Neural progenitor cell (in vitro differentiated cells): ENCODE measurements at places on chromosomes 6 and 20. TPM values are rescaled to one million over a fixed set of nuclear protein-coding genes. Genes with fewer than 3 reads are reported as not detected.

Gene GGTLC1
- total RNA-seq: not detected in 2 replicates

Gene MYBL2
- 28.8 and 62.5 TPM in 2 replicates for total RNA-seq

Gene EPM2A
- 7.1 and 9.6 TPM in 2 replicates for total RNA-seq

Gene MLIP
- not detected in 2 replicates for total RNA-seq

DNA sequence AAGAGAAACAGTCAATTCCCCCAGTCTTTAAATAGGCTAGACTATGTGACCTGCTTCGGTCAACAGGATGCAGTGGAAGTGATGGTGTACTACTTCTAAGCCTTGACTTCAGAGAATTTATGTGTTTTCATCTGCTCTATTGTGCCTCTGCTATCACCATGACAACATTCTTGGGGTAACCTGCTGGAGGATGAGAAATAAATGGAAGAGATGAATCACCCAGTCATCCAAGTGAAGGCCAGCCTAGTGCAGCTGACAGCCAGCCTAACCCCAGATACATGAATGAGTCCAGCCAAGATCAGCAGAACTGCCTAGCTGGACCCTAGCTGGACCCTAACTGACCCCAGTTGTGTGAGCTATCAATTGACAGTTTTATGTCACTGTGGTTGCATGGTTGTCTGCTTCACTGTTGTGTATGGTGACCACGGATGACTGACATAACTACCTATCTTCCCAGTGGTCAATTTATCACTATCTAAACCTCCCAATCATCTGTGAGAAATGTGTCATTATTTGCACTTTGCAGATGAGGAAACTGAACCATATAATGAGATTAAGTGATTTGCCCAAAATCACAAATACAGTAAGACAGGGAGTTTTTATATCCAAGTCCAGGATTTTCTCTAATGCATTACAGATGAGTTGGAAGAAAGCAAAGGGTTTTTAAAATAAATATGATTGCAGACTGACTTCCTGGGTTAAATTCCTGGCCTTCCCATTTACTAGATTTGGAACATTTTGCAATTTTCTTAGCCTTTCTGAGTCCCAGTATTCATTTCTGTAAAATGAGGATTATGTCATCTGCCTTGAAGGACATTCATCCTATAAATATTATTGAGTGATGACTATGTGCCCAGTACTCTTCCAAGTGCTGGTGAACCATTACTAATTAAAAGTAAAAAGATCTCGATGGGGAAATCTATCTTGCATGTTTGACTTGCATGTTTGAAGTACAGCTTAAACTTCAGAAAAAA lies 136.4 kb upstream of the PLCB4 start:
- H3K27me3 ChIP-seq: no peaks in the 10 kb centered on the region
- no peak for DNase-seq
- H3K27ac ChIP-seq: no peak overlapping the region
- peaks cover 18% of the 10 kb centered on the region for H3K4me1 ChIP-seq
- H3K4me3 ChIP-seq: no peak overlapping the region
- H3K36me3 ChIP-seq: no peaks in the 10 kb centered on the region

GRCh38 chr6:42694586-42694985 lies 27.8 kb downstream of the PRPH2 start:
- H3K36me3 ChIP-seq: no peaks in the 10 kb centered on the region
- no peak for DNase-seq
- no peak overlapping the region for H3K27ac ChIP-seq
- no peaks in the 10 kb centered on the region for H3K27me3 ChIP-seq
- no peak overlapping the region for H3K4me3 ChIP-seq

GRCh38 chr6:113065611-113066010 lies 718.5 kb downstream of the RFPL4B start:
- no peak overlapping the region for H3K27ac ChIP-seq
- H3K4me3 ChIP-seq: no peak overlapping the region
- no peaks in the 10 kb centered on the region for H3K36me3 ChIP-seq
- peak; percentile 11 for DNase-seq

DNA sequence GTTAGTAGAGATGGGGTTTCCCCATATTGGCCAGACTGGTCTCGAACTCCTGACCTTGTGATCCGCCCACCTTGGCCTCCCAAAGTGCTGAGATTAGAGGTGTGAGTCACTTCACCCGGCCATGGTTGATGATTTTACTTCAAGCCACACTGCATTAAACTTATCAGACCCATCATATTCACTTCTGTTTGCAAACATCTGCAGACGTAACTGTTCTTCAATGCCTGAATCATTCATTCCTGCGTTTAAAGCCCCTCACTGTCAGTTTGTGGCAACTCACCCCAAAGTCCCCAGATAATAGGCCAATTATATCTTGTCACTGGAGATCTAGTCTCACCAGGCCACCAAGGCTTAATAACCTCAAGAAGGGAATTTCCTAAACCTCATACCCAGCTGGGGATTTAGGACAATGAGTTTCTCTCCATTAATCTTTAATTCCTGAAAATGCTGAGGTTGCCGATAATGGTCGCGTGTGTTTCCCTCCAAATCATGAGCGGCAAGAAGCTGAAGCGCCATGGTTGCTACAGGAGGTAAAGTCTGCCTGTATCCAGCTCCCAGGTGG lies 229.6 kb downstream of the LY86 start:
- peaks cover 23% of the 10 kb centered on the region for H3K4me1 ChIP-seq
- no peak overlapping the region for H3K4me3 ChIP-seq
- no peaks in the 10 kb centered on the region for H3K36me3 ChIP-seq
- H3K27me3 ChIP-seq: no peaks in the 10 kb centered on the region
- H3K27ac ChIP-seq: no peak overlapping the region

GRCh38 chr6:134510920-134511319 lies 193.0 kb upstream of the SGK1 start:
- no peak overlapping the region for H3K4me3 ChIP-seq
- H3K4me1 ChIP-seq: no peaks in the 10 kb centered on the region
- H3K27ac ChIP-seq: no peak overlapping the region

- no peak overlapping the region for H3K27ac ChIP-seq
- H3K4me3 ChIP-seq: no peak overlapping the region
- H3K27me3 ChIP-seq: no peaks in the 10 kb centered on the region
- no peak for DNase-seq
- no peaks in the 10 kb centered on the region for H3K4me1 ChIP-seq
These were observed 108.9 kb downstream of the SNX5 start for GRCh38 chr20:17859616-17860232.

DNA sequence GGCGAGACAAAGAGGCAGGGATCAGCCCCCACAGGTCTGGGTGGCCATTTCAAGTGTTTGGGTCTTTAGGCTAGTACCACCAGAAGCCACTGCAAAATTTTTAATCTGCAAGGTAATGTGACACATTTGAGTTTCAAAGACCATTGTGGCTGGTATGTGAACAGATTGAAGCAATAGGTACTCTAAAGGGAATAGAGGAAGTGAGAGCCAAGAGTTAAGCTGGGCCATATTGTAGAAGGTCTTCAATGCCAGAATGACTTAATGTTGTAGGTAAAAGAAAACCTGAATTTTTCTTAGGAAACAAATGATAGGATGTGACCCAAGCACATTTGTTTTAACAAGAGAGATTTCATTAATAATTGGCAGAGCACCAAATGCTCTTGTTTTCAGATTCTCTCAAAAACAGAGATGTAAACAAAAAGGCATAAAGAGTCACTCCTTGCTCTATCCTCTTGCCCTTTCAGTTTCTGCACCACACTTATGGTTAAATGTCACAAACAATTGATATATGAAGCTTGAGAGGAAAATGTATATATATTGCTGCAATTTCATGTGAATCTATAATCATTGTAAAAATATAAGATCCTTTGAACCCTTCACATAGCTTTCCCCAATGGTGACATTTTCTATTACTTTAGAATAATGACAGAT lies 307.1 kb upstream of the PLN start:
- no peak overlapping the region for H3K4me3 ChIP-seq
- H3K27ac ChIP-seq: no peak overlapping the region
- H3K4me1 ChIP-seq: no peaks in the 10 kb centered on the region
- DNase-seq: no peak
- no peaks in the 10 kb centered on the region for H3K27me3 ChIP-seq

DNA sequence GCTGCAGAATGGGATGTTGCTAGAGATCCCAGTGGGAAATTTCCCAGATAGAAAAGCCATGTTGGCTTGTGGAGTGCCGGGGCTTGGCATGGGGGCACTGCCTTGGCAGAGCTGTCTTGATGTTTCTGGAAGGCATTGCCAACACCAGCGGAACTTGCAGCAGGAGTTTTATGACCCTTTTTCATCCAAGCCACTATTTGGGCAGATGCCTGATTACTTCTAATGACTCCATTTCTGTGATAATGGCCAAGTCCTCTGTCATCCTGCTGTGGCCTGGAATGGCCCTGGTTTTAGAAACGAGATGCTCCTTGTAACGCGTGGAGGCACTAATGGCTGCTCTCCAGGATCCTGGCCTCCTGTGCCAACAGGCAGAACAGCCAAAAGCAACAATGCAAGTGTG lies 229.0 kb downstream of the ZNF217 start:
- no peaks in the 10 kb centered on the region for H3K36me3 ChIP-seq
- no peak for DNase-seq
- H3K4me1 ChIP-seq: peaks cover 28% of the 10 kb centered on the region
- no peak overlapping the region for H3K27ac ChIP-seq
- no peaks in the 10 kb centered on the region for H3K27me3 ChIP-seq

- DNase-seq: no peak
- no peaks in the 10 kb centered on the region for H3K36me3 ChIP-seq
- H3K4me3 ChIP-seq: peak overlapping the region; percentile 74
- no peaks in the 10 kb centered on the region for H3K4me1 ChIP-seq
- no peak overlapping the region for H3K27ac ChIP-seq
- H3K27me3 ChIP-seq: peaks cover 11% of the 10 kb centered on the region
These were observed 802 bp downstream of the PEX7 start for GRCh38 chr6:136823128-136823660.

- no peak overlapping the region for H3K27ac ChIP-seq
- no peak for DNase-seq
- no peaks in the 10 kb centered on the region for H3K36me3 ChIP-seq
- no peak overlapping the region for H3K4me3 ChIP-seq
These were observed 17.4 kb upstream of the AVP start for GRCh38 chr20:3101737-3102574.

DNA sequence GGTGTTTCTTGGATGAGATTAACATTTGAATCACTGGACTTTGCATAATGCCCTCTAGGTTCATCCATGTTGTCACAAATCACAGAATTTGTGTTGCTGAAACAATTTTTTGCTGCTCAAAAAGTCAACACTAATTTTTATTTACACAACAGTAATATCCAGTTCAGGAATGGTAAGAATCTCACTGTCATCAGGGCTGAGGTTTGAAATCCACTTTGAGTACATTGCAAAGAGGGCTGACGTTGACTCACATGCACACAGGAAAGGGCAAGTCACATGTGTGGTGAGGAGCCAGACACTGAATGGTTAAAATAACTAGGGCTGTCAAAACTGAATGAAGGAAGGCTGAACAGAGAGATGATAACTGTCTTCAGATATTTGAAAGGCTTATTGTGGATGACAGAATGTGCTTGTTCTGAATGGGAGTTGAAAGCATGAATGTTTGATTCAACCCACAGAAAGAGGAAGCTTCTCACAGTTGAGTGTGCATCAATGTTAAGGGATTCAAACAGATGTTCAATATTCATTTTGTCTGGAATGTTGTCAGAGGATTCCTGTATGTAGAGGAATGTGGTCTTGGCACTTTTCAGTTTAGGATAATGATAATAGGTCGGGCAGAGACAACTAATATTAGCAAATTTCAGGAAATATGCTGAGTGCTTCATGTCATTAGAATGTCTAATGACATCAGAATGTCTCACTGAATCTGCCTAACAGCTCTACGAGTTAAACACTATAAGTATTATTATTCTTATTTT lies 3.6 kb upstream of the ADGRG6 start:
- no peak for DNase-seq
- H3K27ac ChIP-seq: no peak overlapping the region
- H3K27me3 ChIP-seq: peaks cover 35% of the 10 kb centered on the region
- H3K36me3 ChIP-seq: no peaks in the 10 kb centered on the region

DNA sequence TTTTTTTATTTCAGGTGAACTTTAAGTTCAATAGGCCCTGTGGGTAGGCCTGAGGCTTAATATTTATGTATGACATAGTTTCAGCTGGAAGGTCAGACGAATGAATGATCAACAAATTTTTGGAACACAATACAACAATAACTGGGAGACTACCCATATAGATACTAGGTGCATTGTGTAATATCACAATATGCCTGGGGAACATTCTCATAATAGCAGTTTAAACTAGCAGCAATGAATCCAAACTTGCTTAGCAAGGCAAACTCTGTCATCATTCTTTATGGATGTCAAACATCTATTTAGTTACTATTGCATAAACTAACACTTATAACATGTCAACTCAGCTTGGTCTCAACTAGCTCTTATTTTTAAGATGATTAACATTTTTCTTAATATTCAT lies 49.3 kb downstream of the ELOVL4 start:
- no peaks in the 10 kb centered on the region for H3K27me3 ChIP-seq
- no peak for DNase-seq
- H3K4me1 ChIP-seq: no peaks in the 10 kb centered on the region
- H3K4me3 ChIP-seq: no peak overlapping the region

GRCh38 chr6:31272836-31273626 lies 1.1 kb upstream of the HLA-C start:
- no peak overlapping the region for H3K27ac ChIP-seq
- no peaks in the 10 kb centered on the region for H3K36me3 ChIP-seq
- H3K4me3 ChIP-seq: no peak overlapping the region
- H3K4me1 ChIP-seq: no peaks in the 10 kb centered on the region
- H3K27me3 ChIP-seq: peaks cover 18% of the 10 kb centered on the region

- no peaks in the 10 kb centered on the region for H3K36me3 ChIP-seq
- no peaks in the 10 kb centered on the region for H3K4me1 ChIP-seq
- no peaks in the 10 kb centered on the region for H3K27me3 ChIP-seq
- DNase-seq: no peak
- H3K27ac ChIP-seq: no peak overlapping the region
These were observed 92.6 kb downstream of the UTRN start for GRCh38 chr6:144377586-144378210.

- H3K36me3 ChIP-seq: no peaks in the 10 kb centered on the region
- DNase-seq: no peak
- H3K27ac ChIP-seq: no peak overlapping the region
These were observed 145.5 kb downstream of the ERMARD start for GRCh38 chr6:169896826-169897456.

DNA sequence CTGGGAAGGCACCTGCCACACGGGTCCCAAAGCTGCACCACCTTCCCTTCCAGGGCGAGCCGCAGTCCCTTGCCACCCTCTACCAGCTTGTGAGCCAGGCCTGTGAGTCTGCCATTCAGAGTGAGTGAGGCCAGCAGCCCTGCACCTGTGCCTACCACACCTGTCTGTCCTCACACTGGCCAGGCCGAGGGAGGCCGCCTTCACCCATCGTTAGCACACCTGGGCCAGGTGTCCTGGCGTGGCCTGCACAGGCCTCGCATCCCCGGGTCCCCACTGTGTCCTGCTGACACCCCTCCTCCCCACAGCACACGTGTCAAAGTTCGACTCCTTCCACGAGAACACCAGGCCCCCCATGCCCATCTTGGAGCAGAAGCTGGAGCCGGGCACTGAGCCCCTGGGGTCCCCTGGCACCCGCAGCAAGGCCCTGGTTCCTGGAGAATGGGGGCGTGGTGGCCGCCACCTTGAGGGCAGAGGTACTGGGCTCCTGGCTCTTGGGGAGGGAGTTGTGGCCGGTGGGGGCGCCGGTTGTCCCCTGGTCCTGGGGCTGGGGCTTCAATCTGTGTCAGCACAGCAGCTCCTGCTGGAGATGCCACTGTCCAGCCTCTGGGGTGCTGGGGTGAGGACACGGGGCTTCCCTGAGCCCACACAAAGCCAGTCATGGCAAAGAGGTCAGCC lies 33.0 kb downstream of the CHRNA4 start:
- H3K4me1 ChIP-seq: no peaks in the 10 kb centered on the region
- no peaks in the 10 kb centered on the region for H3K36me3 ChIP-seq
- H3K4me3 ChIP-seq: no peak overlapping the region
- H3K27me3 ChIP-seq: peaks cover 12% of the 10 kb centered on the region
- H3K27ac ChIP-seq: no peak overlapping the region
